ENCODE measurements at places on chromosomes 7 and 10. TPM values are rescaled to one million over a fixed set of nuclear protein-coding genes. Genes with fewer than 3 reads are reported as not detected.

Gene GLI3
- 0.07 TPM for total RNA-seq

- DNase-seq, result no peak
Observed at GRCh38 chr7:106484562-106484961, 176.4 kb downstream of the CCDC71L start.

Gene SKIDA1
- total RNA-seq, result 0.22 TPM

Gene UBN2
- total RNA-seq, result 8.9 TPM

DNA sequence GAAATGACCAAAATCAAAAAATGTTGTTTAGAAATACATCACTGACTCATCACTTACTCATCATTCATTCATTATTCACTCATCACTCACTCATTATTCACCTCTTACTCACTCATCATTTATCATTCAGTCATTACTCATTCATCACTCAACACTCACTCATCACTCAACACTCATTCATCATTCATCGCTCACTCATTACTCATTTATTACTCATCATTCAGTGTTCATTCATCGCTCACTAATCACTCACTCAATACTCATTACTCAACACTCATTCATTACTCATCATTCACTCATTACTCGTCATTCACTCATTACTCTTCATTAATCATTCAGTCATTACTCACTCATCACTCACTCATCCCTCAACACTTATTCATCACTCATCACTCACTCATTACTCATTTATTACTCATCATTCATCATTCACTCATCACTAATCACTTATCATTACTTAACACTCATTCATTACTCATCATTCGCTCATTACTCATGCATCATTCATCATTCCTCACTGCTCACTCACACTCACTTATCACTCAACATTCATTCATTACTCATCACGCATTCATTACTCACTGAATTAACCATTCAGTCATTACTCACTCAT lies 238.5 kb downstream of the ADARB2 start:
- DNase-seq, result no peak

DNA sequence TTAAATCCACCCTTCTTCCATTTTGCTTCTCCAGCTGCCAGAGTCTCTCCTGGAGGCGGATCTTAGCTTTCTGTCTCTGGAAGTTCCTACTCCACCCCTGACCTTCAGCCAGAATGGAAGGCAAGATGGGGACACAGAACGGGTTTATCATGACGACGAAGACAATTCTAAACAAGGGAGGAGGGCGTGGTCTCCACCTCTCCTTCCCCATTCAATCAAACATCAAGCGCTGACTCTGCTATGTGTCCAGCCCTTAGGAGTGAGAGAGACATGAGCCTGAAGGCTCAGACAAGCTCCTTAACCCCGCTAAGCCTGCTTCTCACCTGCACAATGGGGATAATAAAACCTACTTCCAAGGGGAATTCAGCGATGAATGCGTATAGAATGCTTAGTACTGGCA lies 3.1 kb downstream of the CYP17A1 start:
- no peak for DNase-seq

All from Karpas-422 (cell line).